ENCODE measurements at places on chromosomes 16 and 17.
A peak's percentile ranks its signal among the peaks of the same experiment; 100 is the strongest.

- peak; percentile 41 for DNase-seq
Measured at GRCh38 chr16:27374804-27375425, 27.1 kb upstream of the IL21R start.

DNA sequence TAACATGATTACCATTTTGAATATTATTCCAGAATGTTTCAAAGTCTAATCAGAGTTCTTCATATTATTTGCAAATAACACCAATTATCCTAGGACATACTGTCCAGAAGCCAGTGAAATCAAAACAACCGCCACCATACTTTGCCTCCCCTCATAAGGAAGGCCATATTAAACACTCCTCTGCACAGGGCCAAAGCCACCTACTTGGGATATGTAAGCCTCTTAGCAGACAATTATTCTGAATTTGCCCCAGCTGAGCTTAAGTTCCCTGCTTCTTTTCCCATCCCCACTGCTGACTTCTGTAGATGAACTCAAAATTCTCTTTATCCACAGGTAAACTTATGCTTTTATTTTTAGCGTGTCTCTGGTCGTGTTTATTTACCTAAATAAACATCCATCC, 374.0 kb downstream of the KIF2B start:
- DNase-seq = no peak

DNA sequence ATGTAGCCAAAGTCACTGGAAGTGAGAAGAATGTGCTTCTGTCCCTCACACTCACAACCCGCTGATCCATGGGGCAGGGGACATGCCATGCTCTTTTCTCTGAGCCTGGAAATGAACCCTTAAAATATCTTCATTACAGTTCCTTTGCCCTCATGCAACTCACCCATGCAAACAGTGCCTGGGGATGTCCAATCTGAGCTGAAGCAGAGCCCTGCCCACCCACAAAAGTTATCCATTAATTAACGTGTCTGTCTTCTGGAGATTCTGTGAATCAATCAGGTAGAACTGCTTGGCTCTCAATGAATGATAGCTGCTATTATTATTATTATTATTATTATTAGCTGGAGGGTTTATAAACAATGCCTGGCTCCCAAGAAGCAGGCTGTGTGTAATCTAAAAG, 133.7 kb downstream of the USP31 start:
- no peak for DNase-seq

DNA sequence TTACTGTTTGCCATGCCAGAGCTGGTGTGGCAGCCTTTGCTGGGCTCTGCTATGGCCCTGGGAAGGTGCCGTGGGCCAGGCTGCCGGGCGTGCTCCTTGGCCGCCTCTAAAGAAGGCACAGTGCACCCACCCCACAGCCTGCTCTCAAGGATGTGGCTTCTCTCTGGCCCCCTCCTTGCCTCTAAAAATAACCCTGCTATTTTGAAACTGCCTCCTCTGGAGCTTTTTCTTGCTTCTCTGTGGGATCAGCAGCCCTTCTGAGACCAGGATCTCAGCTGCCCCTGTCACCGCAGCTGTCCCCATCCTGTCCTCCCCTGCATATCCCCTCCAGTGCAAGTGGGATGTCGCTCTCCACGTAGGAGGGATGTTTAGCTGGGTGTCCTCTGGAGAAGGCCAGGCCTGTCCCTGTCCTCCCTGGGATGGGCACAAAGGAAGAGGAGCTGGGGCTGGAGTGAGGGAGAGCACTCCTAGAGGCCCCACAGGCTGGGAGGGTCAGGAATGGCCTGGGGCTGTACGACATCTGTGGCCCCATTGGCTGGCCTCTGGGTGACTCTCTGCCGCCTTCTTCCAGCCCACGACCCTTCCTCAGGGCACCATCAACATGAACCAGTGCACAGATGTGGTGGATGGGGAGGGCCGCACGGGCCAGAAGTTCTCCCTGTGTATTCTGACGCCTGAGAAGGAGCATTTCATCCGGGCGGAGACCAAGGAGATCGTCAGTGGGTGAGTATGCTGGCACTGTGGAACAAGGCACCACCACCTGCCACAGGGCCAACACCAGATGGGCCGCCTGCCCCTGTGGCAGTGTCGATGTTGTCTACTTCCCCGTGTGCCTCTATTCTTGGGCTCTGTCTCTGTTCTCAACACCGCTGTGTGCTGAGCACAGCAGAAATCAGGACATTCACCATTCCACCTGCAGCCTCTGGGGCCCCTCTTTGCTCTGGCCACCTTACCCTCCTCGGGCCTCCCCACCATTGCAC, 79.7 kb downstream of the PLD6 start:
- peak; percentile 57 for DNase-seq

DNA sequence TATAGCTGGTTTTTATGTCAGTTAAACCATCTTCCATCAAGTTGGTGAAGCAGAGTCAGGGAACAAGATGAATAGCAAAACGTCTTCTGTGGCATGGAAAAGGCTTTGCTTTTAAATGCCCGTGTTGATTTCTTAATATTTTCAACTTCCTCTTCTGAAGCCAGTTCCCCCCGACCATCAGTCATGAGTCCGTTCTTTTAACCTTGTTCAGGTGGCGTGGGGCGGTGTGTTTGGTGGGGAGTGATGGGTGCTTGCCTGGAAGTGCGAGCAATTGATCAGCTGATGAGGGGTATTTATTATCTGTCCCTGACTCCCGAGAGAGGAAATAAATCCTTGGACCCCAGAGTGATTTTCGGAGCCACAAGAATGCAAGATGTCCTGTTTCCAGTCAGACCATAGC, 147.1 kb downstream of the WWOX start:
- DNase-seq = no peak
